Mucosa of gallbladder (tissue), 1 donor: ENCODE measurements at places on chromosomes 16 and 17. TPM values are rescaled to one million over a fixed set of nuclear protein-coding genes. Genes with fewer than 3 reads are reported as not detected.
A peak's percentile ranks its signal among the peaks of the same experiment; 100 is the strongest.

- no peak for DNase-seq
Measured at GRCh38 chr17:47981462-47981861, 10.5 kb downstream of the CDK5RAP3 start.

Gene SCGB1C2
- not detected for total RNA-seq

Gene NECAB2
- 0.29 TPM for total RNA-seq

DNA sequence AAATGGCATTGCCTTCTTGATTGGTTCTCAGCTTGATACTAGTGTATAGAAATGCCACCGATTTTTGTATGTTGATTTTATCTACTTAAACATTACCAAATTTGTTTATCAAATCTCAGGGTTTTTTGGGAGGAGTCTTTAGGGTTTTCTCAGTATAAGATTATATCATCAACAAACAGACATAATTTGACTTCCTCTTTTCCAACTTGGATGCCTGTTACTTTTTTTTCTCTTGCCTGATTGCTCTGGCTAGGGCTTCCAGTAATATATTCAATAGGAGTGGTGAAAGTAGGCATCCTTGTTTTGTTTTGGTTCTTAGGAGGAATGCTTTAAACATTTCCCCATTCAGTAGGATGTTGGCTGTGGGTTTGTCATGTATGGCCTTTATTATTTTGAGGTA, 29.1 kb downstream of the EFCAB13 start:
- no peak for DNase-seq

- DNase-seq = peak; percentile 49
Measured at GRCh38 chr16:69286941-69287713, 24.0 kb upstream of the VPS4A start.

Gene TUBD1
- total RNA-seq = 8.6 TPM

Gene MRM1
- 8.3 TPM for total RNA-seq

Gene SLC16A11
- total RNA-seq = 4.5 TPM

Gene ZG16
- total RNA-seq = not detected

GRCh38 chr17:18267927-18268711, 7.7 kb downstream of the MIEF2 start:
- no peak for DNase-seq

Gene XYLT2
- total RNA-seq = 37.0 TPM

GRCh38 chr16:57430955-57431354, 16.2 kb downstream of the CIAPIN1 start:
- no peak for DNase-seq

GRCh38 chr16:31427441-31428278, 500 bp downstream of the COX6A2 start:
- peak; percentile 61 for DNase-seq

Gene KCTD19
- 0.37 TPM for total RNA-seq

GRCh38 chr16:79691007-79691406, 90.5 kb upstream of the MAF start:
- DNase-seq = no peak

- DNase-seq = no peak
Measured at GRCh38 chr16:84929421-84930297, 81.7 kb downstream of the ZDHHC7 start.

DNA sequence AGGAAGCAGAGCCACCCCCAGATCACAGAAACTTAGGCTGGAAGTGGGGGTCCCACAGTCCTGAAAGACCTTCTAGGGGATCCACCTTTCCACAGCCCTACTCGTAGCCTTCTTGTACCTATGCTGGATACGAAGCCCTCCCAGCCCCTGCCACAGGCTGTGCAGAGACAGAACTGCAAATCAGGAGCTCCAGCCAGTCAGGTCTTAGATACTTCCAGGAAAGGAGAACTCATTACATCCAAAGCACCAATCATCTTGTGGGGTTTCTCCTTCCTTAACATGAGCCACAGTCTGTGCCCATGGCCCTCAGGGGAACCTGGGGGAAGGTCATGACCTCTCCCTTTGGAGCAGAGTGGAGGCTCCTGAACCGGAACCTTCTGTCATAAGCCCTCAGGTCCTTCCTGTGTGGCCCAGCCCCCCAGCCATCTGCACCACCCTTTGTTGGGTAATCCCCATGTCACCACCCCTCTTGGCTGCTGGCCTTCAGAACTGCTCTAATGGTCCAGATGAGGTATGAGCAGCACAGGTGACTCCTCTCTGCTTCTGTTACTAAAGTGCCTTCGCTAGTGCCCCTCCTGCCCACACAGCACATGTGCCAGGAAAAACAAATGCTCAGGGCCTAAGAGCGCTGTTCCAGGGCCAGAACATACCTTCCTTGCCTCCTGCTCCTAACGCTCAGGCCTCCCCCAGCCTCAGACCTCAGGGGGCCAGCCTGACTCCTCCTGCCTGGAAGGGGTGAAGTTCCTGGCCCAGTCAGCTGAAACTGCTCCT, 14.6 kb downstream of the SRCIN1 start:
- DNase-seq = no peak

Gene SKAP1
- 5.4 TPM for total RNA-seq

Gene ATP2A3
- 96.5 TPM for total RNA-seq

Gene PRSS36
- total RNA-seq = 5.7 TPM

Gene RUNDC3A
- total RNA-seq = 1.4 TPM
